ENCODE measurements at places on chromosomes 5 and 9.

DNA sequence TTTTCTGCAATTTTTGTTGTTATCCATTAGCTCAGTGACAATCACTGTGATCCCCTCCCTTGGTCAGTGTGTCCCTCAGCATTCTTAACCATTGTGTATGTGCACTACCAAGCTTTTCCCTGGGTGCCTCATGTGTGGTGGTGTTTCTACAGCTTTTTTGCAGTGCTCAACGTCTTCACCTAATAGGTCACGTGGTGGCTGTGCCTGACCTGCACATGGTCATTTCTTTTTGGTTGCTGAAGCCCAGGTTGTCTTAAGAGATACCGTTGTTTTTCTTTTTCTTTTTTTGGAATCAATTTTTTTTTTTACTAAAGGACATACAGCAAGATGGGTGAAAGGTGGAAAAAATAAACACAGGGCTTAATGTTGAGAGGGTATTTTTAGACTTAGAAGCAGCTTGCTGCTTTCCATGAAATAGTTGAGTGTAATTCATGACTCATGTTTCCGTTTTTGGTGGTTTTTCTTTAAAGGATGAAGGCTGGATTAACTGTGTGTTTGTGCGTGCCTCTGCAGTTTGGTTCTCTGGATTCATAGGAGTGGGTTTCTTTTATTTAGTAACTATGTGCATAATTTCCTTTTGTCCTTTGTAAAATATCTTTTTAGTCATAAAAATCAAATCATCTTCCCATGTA, 22.2 kb downstream of the SH3GL2 start:
- DNase-seq: no peak

DNA sequence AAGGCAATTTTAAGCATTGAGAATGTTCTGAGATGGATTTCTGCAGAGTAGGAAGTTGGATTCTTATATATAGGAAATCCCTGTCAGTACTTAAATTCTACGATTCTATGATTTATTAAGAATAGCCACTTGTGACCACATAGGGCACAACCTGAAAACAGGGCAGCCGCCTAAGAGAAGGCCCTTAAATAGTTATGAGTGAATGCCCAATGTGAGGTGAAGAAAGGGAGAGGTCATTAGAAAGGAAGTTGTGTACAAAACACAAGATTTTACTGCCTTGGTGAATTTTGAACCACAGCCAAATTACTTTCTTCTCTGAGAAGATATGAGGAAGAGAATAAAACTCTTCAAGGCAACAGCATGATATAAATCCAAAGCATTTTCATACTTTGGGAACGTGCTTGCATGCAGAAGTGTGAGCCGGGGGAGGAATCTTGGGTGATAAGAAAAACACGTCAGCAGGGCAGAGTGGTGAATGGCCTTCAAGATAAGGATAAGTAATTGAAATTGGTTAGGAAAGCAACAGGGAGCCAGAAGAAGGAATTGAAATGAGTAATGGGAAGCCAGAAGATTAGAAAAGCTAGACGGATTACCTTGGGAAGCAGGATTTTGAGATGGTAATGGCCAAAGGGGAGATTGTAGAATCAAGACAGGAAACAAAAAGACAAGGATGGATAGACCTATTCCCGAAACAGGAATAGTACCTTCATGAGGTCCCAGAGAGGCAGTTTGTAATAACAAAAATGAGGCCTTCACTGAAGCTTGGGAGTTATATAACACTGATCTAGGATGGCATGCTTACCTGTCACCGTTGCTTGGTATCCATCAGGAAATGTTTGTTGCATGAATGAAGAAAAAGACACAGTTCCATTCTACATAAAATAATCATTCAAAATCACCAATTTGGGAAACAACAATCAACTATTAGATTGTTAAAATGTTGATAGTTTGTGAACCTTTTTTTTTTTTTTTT, 244.3 kb downstream of the PDE4D start:
- no peak for DNase-seq

- DNase-seq: no peak
These were observed 276.5 kb downstream of the NTRK2 start for GRCh38 chr9:84945878-84946538.

- DNase-seq: no peak
These were observed 10.8 kb downstream of the TSPAN17 start for GRCh38 chr5:176658007-176658599.

DNA sequence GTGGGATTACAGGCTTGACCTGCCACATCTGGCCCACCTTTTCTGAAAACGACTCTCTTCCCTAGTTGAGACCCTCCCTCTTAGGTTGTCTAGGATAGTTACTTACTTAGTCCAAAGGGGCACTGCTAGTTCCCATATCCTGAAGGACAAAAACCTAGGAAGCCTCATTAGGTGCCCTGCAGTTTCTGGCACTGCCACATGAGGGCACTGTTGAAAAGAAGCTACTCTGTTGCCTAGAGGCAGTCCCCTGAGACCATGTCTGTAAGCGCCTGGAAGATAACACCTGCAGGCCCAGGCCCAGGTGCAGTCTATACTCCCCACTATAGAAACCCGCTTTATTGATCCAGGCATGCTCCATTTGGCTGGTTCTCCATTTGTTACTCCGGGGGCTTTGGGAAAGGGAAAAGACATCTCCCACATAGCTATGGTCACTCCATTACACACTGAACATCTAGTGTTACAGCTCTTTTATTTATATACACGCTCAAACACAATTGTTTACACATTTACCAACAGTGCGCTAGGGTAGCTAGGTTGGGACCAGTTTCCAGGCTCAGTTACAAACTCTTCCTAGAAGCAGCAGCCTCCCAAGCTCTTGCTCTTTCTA, 73.4 kb upstream of the PPARGC1B start:
- no peak for DNase-seq

GRCh38 chr5:424301-425110, 18.5 kb upstream of the EXOC3 start:
- DNase-seq: no peak

DNA sequence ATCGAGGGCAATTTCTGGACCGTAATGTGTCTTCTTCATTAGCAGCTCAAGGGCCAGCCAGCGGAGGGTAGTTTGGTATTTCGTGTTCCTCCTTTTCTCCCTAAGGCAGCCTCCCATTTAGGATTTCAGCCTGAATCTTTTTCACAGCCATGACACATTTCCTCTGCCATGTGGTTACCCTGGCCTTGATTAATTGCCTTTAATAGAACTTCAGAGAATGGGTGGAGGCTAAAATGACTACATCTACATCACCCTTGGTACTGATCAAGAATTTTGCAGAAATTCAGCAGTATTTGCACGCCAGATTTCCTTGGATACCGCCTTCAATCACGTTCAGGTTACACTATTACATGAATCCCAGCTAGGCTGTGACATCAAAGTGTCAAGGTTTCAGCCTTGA, 58.0 kb downstream of the ADAMTS16 start:
- DNase-seq: no peak

DNA sequence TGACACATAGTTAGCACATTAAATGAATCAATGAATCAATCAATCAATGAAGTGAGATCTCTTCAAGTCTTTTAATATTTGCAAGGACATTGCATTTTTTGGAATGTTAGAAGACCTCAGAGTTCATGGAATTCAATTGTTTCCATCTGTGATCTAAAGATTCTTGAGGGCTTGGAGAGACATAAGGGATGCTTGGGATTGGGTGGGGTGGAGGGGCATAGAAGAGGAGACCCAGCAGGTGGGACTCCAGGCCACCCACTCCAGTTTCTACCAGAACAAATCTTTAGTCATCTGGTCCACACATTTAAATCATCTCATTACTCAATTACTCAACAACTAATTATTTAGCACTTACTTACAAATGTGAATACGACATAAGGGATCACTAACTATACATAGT, 251.0 kb upstream of the TRIM32 start:
- DNase-seq: no peak
